Effector CD4-positive, alpha-beta T cell (primary cell): ENCODE measurements at places on chromosomes 5 and 9.

DNA sequence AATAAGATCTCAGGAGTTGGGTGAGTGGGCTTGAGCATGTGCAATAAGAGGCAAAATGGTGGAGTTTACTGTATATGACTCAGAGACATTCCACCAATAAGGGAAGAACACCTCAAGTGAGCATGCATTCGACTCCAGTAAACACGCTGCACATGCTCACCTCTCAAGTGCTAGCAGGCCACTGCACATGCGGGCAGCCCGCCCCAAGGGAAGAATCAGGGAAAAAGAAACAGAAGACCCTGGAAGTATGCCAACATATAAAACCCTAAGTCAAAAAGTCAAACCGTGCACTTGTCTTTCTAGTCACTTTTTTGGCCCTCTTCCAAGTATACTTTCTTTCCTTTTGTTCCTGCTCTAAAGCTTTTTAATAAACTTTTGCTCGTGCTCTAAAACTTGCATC, 245.3 kb upstream of the RASA1 start:
- DNase-seq: no peak

- no peak for DNase-seq
These were observed 17.2 kb upstream of the TTLL11 start for GRCh38 chr9:122110100-122110833.

GRCh38 chr5:53965459-53965858, 344.9 kb downstream of the ARL15 start:
- DNase-seq: no peak

- no peak for DNase-seq
These were observed 24.7 kb downstream of the PHF2 start for GRCh38 chr9:93601063-93601462.

- DNase-seq: no peak
These were observed 95.0 kb downstream of the NSG2 start for GRCh38 chr5:174140452-174141020.

GRCh38 chr5:101385276-101385675, 482.2 kb upstream of the ST8SIA4 start:
- no peak for DNase-seq

- DNase-seq: no peak
These were observed 298.4 kb upstream of the PRDM9 start for GRCh38 chr5:23208959-23209431.

GRCh38 chr5:166428264-166428803, 1863.1 kb upstream of the WWC1 start:
- no peak for DNase-seq

DNA sequence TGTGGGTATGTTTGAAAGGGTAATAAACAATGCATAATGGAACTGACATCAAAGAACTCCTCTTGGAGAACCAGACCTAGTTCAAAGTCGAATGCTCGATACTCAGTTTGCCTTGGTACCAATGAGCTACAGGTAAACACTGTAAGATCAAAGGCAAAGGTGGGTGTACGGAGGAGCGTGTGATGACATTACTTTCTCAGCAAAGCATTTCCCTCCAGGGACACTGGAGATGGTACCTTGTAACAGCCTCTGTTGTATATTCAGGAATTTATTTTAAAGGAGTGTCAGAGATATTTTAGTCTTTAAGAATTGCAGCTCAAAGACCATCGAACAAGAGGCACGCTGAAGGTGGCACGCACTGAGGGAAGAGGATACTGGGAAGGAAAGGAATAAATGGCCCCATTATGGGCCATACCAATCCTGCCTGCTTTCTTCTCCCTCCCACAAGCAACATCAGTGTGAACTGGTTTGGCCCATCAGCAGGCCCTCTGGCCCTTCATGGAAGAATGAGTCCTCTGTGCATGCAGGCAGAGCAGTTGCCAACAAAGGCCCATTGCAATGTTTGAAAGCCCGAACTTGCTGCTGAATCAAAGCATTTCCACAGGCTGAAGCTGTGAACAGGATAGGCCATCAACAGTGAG, 410.2 kb downstream of the ACTL7B start:
- no peak for DNase-seq

- DNase-seq: no peak
These were observed 159.2 kb upstream of the PLPPR1 start for GRCh38 chr9:100869326-100869725.

- DNase-seq: no peak
These were observed 32.4 kb upstream of the CDK20 start for GRCh38 chr9:88006511-88007290.

- DNase-seq: no peak
These were observed 199.5 kb upstream of the CLINT1 start for GRCh38 chr5:158058208-158059120.

DNA sequence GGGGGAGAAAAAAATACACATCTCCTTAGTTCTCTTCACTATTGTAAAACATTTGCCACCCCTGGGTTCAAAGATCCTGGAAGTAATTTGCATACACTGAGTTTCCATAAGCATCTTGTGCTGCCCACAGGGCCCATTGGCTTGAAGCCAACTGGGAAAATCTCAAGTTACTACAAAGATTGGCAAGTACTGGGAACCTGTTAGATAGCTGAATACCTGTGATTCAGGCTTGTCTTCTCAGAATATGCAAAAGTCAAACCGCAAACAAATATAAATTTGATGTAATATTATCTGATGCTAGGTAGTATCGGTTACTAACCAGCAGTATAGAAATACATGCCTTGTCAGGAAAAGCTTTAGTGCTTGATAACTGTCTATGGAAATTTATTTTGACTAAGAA, 156.9 kb upstream of the FST start:
- no peak for DNase-seq

GRCh38 chr9:134381671-134382516, 55.6 kb downstream of the RXRA start:
- peak; percentile 32 for DNase-seq

DNA sequence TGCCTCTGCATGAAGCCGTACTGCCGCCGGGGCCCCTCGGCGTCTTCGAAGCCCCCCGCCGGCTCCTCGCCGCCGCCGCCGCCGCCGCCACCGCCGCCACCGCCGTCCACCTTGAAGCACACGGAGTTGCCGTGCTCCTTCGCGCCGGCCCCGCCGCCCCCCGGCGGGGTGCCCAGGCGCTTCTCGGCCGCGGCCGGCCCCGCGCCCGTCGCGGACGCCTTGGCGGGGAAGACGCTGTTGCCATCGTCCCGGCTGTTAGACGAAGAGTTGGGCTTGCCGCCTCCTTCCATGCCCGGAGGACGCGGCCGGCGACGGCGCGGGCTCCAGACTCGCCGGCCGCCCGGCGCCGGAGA, 400 bp downstream of the HCN1 start:
- DNase-seq: no peak

- no peak for DNase-seq
These were observed 5.7 kb downstream of the NEURL1B start for GRCh38 chr5:172646716-172647285.

- DNase-seq: no peak
These were observed 98.0 kb upstream of the IRX2 start for GRCh38 chr5:2849429-2849828.

GRCh38 chr5:84382363-84383295, 2.1 kb downstream of the EDIL3 start:
- no peak for DNase-seq

DNA sequence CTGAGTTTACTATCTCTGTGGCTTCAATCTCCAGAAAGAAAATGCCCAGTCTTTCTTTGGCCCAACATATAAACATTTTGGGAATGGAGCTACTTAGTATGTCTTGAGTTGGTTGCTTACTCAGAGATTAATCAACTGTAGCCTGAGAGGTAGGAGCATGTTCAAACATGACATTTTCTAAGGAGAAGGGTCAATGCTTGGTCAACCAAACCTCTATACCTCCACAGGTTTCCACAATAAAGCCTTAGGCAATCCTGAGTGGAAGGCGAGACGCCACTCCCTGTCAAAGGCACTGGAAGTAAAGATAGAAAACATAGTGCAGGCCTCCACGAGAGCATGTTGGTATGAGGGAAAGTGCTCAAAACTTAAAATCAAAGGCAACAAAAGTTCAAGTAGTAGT, 411.4 kb downstream of the KCTD16 start:
- DNase-seq: no peak

DNA sequence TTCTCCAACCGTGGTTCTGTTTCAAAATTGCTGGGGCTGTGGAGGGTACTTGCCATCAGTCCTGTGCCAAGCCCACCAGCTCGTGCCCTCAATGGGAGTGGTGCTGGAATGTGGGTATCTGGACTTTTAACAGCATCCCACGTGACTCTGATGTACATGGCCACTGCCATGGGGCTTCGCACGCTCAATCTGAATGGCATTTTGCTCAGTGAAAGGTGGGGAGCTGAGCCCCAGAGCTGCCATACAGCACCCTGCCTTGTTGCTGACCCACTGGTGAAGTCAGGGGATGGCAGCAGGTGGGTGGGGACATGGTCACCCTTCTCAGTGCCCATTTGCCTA, 16.6 kb upstream of the SYNPO start:
- no peak for DNase-seq
